ENCODE measurements at places on chromosomes 12 and 14.

DNA sequence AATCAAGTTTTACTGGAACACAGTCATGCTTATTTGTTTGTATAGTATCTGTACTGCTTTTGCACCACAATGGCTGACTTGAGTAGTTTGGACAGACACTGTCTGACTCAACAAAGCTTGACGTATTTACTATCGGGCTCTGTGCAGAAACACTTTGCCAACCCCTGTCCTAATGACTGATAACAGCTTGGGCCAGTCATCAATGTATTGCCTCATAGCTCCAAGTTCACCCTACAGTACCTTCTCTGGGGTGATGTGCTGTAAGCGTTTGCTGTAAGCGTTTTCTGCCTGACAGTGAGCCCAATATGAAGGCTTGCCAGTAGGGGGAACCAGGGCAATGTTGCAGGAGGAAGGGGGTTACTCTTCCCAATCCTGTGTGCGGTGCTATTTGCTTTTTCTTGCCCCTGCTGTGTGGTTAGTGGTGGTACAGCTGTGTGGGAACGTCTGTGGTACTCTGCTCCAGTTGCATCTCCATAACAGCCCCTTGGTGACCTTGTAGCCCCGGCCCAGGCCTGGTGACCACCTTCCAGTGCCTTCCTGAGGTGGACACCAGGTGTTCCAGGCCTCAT, 5.4 kb upstream of the CCDC177 start:
- no peak for DNase-seq

DNA sequence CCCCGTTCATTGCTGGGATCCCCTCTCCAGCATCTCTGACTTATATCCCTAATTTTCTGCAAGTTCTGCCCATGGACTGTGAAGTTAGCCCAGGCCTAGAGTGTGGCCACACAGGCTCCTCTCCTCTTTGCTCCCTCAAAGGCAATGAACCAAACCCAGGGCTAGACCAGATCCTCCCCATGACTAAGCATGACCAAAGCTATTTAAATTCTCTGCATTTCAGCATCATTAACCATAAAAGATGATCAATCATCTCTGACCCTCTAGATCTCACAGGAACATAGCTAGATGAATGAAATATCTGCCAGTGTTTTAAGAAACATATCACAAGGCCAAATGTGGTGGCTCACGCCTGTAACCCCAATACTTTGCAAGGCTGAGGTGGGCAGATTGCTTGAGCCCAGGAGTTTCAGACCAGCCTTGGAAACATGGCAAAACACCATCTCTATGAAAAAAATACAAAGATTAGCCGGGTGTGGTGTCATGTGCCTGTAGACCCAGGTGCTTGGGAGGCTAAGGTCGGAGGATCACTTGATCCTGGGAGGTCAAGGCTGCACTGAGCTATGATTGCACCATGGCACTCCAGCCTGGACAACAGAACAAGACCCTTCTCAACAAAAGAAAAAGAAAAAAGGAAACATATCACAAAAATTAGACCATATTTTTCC, 2.2 kb upstream of the KRT3 start:
- no peak for DNase-seq

GRCh38 chr12:107133462-107133861, 40.1 kb upstream of the CRY1 start:
- DNase-seq = no peak

- no peak for DNase-seq
Measured at GRCh38 chr14:90295870-90296516, 35.7 kb downstream of the NRDE2 start.

GRCh38 chr14:74314576-74314975, 11.8 kb upstream of the ABCD4 start:
- no peak for DNase-seq

DNA sequence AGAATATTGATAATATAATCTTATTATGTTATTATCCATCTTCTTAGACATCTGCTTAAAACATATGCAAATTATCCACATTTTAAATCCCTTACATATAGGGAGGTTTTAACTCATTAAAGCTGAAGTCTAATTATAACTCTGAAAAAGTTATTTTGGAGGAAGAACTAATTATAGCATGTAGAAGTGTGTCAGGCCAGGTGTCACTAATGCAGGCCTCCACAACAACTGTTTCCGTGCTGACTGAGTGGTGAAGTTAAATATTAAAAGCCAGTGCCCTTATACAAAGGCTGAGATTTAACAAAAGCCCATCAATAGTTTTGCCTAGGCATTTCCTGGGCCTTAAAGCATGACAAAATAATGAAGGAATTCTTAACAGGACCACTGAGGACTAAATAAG, 157.4 kb downstream of the LRRK2 start:
- DNase-seq = no peak

- no peak for DNase-seq
Measured at GRCh38 chr14:105126981-105127329, 41.6 kb downstream of the JAG2 start.

DNA sequence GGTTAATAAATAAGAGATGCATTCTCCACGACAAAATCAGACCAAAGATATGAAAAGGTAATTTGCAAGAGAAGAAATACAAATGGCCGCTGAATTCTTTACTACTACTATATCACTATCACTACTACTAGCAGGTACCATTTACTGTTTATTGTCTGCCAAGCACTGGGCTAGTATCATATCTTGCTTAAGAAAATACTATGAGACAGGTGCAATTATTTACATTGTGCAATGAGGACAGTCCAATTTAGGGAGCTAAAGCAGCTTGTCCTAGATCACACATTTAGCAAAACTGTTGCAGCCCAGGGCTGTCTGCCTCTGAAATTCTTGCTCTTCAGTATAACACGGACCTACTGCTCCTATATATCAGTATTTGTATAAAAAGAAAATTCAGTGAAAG, 52.8 kb downstream of the CRADD start:
- no peak for DNase-seq

- DNase-seq = no peak
Measured at GRCh38 chr12:40032433-40033241, 73.2 kb downstream of the SLC2A13 start.

DNA sequence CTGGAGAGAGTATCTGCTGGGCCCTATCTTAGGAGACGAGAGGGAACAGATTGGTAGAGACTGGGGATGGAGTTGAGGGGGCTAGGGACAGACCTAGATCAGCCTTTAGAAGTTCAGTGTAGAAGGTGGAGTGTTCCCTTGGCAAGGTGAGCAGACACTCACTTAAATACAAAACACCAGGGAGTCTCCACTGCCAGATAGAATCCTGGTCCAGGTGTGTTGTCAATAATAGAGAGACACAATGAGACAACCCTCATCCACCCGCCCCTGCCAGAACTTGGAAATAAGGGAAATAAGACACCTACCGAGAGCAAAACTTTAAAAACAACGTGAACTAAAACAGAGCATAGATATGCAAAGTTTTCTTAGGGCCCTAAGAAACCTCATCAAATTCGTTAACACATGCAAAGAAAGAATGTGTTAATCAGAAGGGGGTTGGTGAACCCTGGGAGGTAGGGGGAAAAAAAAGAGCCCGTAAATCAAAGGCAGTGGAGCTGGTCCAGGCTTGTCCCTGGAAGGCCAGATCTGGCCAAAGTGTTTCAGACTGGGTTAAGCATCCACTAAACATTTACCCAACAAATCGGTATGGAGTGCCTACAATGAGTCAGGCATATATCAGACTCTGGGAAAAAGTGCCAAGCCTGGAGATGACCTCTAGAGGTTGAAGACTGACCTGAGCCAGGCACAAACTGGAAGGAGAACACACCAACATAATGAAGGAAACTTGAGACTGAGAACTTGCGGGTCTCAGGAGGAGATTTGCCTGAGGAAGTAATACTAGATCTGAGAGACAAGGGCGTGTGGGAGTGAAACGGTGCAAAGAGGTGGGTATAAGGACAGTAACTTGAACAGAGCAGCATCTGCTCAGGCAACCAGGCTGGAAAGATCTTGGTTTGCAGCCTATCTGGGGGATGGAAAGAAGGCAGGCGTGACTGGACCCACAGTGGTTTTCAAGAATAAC, 37.0 kb upstream of the OTX2 start:
- no peak for DNase-seq

GRCh38 chr12:49059299-49060171, 1.1 kb downstream of the KMT2D start:
- no peak for DNase-seq

DNA sequence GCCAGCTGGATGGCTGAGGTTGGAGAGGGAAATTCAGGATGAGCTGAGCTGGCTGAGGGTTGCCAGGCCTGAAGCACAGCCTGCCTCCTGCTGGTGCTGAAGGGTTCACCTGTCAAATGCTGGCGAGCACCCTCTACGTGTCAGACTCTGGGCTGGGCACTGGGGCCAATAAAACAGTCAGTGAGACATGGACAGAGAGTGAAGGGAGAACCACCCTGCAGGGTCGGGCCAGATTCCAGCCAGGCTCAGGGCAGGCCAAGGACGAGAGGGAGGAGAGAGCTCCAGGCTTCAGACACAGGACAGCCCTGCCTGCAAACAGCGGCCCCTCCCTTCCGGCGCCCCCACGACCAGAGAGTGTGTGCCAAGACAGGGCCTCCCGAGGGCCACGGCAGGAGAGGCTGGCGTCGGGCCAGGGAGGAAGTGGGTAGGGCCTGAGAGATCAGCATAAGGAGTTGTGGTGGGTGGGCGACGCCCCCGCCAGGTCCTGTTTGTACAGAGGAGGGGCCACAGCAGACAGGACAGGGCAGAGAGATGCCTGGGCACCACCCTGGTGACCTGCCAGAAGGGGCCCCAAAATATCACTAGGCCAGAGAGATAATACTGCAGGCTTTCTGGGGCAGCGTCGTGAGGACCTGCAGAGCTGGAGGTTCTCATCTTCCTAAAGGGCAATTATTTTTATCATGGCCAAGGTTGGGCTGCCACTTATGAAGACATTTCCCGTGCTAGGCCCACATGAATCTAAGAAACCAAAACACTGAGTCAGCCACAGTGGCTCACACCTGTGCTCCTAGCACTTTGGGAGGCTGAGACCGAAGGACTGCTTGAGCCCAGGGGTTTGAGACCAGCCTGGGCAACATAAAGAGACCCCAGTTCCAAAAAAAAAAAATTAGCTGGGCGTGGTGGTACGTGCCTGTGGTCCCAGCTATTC, 73.1 kb upstream of the GPR68 start:
- no peak for DNase-seq

DNA sequence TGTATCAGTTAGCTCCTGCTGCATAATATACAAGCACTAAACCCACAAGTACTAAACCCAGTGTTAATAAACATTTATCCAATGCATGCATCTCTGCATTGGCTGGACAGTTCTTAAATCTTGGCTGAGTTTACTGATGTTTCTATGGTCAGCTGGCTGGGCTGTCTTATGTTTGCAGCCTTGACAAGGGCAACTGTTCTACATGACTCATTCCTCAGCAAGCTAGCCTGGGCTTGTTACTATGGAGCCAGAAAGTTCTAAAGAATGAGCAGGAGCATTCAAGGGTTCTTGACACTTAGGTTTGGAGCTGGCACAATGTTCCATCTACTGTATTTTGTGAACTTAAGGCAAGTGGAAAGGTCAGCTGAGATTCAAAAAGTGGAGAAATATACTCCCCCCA, 199.1 kb downstream of the GLT1D1 start:
- no peak for DNase-seq

DNA sequence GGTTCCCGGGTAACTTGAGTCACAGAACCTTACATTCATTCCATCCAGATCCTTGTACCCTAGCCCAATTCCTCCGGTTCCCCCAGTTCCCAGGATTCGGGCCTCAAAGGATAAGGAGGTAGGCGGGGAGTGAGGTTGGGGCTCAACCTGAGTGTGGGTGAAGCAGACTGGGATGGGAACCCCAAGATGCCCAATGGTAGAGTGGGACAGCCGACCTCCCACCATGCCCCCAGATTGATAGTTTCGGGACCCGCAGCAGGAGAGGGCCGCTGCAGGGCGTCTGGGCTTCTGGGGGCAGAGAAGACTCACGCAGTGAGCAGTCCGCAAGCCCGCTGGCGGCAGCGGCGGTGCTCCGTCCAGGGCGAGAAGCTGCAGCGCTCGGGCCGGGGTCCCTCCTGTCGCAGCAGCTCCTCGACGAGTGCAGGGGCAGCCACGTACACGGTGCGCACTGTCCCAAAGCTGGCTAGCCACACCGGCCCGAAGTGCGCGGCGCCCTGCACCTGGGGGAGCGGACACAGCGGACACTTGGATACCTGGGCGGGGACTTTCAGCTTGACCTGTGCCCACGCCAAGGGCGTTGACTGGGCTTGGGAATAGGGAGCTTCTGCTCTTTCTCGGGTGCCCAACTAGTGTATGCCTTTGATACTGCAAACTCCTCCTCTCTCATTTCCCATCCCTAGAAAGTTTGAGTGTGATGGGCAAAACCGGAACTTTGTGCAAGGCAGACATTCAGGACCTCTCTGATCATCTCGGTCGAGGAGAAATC, 997 bp downstream of the CYP27B1 start:
- DNase-seq = no peak

DNA sequence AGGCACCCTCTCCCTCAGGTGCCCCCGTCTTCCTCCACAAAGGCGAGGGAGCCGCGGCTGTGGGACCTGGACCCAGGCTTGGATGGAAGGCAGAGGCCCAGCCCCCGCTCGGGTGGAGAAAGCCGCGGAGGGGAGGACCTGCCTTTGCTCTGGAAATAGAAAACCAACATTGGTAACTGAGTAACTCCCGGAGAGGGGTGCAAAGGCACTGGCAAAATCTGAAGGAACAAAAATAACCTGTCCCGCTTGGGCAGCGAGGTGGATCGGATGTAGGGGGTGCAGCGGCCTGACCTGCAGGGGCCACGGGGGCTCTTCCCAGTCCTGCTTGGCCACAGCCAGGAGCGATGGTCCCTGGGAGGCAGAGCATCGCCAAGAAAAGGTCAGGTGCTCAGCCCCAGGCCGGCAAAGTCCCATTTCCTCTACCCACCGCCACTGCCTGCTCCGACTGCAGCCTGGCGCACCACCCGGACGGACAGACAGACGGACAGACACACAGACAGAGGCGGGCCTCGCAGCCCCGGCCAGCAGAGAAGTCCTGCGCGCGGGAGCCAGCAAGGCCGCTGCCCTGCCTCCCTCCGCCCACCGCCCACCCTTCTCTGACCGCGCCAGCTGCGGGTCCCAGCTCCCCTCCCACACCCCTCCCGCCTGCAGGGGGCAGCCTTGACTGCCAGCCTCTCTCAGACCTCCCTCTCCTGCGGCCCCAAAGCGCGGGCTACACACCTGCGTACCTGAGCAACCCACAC, 21.4 kb upstream of the TMEM106C start:
- no peak for DNase-seq

- DNase-seq = no peak
Measured at GRCh38 chr12:13347241-13348043, 150.9 kb downstream of the EMP1 start.

DNA sequence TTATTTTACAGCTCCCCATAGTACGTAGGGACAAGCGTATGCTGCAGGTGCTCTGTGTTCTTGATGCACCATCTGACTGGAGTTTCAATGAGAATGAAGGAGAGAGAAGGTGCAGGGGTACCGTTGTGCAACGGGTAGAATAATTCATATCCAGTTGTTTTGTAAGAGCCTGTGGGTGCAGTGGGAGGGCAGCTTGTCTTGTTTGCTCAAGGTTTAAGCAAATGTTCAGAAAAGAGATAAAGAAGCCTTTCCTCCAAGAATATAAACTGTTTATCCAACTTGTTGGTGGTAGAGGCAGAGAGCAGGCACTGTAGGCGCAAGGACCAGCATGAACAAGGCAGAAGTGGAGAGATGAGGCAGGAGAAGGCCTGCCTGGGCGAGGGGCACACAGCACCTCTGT, 64.2 kb downstream of the ADCK1 start:
- DNase-seq = no peak
